Stromal cell of bone marrow (primary cell): ENCODE measurements at places on chromosomes 13 and 19.
A peak's percentile ranks its signal among the peaks of the same experiment; 100 is the strongest.

DNA sequence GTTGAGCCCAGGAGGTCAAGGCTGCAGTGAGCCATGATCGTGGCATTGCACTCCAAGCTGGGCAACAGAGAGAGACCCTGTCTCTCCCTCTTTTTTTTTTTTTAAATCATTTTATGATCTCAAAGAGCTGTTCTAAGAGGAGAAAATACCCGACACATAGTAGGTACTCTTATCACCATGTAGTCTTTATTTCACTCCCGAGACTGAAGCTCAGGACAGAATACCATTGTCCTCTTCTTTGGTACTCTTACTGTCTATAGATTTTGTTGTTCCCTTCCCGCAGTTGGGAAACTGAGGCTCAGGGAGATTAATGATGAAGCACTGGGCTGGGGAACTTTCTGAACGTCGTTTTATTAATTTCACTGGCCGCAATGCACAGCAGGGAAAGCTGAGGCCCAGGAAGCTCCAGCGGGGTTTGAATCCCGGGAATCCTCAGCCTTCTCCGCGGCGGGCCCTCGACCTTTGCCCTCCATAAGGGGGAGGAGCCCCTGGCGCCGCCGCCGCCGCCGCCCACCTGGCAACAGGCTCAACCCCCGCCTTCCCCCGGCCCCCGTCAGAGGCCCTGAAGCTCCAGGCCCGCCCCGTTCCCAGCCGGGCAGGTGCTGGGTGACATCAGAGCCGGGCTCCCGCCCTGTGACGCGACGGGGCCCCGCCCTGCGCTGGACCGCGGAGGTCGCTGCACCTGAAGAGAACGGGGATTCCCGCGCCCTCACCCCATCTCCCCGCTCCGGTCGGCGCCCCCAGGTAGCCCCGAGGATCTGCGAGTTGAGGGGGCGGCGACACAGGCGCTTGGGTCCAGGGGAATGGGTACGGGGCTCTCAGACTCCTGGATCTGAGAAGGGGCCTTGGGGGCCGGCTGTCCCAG, 1.6 kb downstream of the MYH14 start:
- DNase-seq: no peak

- peak; percentile 65 for DNase-seq
Observed at GRCh38 chr19:5947435-5947834, 30.5 kb downstream of the RANBP3 start.

GRCh38 chr13:25761041-25761440, 290.8 kb downstream of the SHISA2 start:
- no peak for DNase-seq

GRCh38 chr19:5892772-5893275, 10.8 kb downstream of the NDUFA11 start:
- no peak for DNase-seq

DNA sequence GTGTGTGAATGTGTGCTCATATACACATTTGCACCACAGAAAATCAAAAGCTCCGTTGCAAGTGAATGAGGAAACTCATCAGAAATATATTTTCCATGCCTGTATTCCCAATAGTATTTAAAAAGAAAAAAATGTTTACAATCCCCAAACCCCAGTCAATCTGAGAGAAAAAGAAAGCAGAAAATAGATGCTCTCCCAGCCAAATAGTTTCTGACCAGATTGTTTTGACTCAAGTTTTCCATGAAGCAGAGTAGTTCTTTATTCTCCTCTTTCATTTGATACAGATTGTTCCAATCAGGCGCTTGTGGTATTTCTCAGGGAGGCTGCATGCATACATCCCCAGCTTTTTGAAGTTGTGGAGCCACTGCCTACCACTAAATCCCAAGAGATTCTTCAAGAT, 110.6 kb downstream of the STARD13 start:
- DNase-seq: peak; percentile 71

GRCh38 chr13:92407858-92408257, 818.7 kb upstream of the GPC6 start:
- no peak for DNase-seq

- no peak for DNase-seq
Observed at GRCh38 chr13:46855166-46855565, 41.7 kb downstream of the HTR2A start.

DNA sequence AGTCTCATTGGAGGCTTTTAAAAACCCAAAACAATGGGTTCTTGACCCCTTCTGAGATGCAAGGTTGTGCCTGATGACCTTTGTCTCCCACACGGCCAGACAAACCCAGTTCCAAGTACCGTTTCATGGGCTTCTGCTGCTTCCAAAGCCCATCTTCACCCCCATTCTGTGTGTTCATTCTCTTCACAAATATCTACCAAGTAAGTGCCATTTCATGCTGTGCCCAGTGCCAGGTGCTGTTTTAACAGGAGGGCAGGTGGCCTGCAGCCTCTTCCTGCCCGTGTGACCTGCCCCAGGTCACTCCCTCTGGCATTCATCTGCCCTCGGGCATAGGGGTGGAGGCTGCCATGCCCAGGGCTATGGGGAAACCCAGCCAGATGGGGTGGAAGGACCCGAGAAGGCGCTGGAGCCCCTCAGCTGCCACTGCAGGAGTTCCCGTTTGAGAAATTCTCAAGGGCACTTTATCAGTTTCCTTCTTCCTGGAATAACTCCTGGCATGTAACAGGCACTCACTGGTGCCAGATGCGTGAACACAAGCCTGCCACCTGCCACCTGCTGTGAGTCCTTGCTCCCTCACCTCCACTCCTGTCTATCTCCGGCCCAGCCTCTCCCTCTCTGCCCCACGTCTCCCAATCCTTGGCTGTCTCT, 12.5 kb downstream of the CAPN12 start:
- no peak for DNase-seq

- DNase-seq: no peak
Observed at GRCh38 chr13:94662274-94662945, 49.9 kb downstream of the SOX21 start.

DNA sequence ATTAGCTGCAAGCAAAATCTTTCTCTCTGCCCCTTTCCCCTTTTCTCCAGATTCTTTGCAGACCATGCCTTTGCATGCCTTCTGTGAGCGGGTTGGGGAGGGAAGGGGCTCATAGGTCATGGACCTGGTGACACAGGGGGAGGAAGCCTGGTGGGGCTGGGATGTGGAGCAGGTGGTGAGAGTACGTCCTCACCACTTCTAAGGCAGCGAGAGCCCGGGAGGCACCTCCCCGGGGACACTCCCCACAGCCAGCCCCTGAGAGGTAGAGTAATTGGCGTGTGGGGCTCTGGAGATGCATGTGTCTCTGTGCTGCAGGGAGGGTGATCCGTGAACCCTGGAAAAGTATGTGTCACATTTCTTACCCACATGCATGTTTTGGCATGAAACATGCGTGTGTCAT, 42.5 kb upstream of the EHD2 start:
- no peak for DNase-seq

DNA sequence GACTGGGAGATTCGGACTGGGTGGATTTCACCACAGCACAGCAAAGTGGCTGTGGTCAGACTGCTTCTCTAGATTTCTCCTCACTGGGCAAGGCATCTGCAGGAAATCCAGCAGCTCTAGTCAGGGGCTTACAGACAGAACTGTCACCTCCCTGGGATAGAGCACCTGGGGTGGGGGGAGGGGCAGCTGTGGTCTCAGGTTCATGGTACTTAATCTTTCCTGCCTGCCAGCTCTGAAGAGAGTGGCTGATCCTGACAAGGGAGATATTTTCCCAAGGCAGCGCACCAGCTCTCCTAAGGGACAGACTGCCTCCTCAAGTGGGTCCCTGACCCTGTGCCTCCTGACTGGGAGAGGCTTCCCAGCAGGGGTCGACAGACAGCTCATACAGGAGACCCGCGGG, 212.8 kb upstream of the KLF12 start:
- no peak for DNase-seq

GRCh38 chr13:32300406-32300805, 14.8 kb downstream of the ZAR1L start:
- DNase-seq: no peak

GRCh38 chr13:51322826-51323225, 16.7 kb upstream of the SERPINE3 start:
- DNase-seq: no peak

- no peak for DNase-seq
Observed at GRCh38 chr13:40758811-40759210, 12.2 kb downstream of the MRPS31 start.

DNA sequence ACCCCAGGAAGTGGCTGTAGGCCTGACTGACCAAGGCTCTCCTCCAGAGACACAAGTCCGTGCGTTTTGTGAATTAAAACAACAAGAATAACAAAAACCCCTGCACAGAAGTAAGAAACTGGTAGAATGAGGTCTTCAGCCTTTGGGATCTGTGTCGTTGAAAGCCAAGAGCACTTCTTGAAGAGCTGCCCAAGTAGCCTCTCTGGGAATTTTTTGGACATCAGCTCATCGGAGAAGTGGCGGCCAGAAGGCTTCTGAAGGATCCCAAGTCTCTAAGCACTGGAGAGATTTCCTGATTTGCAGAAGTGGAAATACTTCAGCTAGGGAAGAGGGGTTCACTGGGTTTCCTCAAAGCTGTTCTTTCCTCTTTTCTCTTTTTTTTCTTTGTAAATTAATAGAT, 100.4 kb upstream of the ZNF536 start:
- DNase-seq: no peak

GRCh38 chr13:98675837-98676236, 76.6 kb downstream of the SLC15A1 start:
- no peak for DNase-seq

GRCh38 chr13:43731296-43731695, 55.5 kb downstream of the ENOX1 start:
- DNase-seq: no peak
